ENCODE measurements at places on chromosomes 12 and 14. TPM values are rescaled to one million over a fixed set of nuclear protein-coding genes. Genes with fewer than 3 reads are reported as not detected.

The TMED8 gene
- 17.1 TPM for total RNA-seq

The SMCO3 gene
- total RNA-seq, result 0.76 TPM

The CRACR2A gene
- 6.1 TPM for total RNA-seq

The KRT6A gene
- not detected for total RNA-seq

The SDR9C7 gene
- not detected for total RNA-seq

The RNF31 gene
- total RNA-seq, result 69.0 TPM

The DIP2B gene
- total RNA-seq, result 23.3 TPM

The DMAC2L gene
- 23.7 TPM for total RNA-seq

The SELPLG gene
- total RNA-seq, result 14.3 TPM

The CLEC6A gene
- not detected for total RNA-seq
